Fibroblast of lung (primary cell): ENCODE measurements at places on chromosomes 4 and X. TPM values are rescaled to one million over a fixed set of nuclear protein-coding genes. Genes with fewer than 3 reads are reported as not detected.

The SNCA gene
- 6.8 and 7.7 TPM in 2 replicates for total RNA-seq

The VCX gene
- not detected in 2 replicates for total RNA-seq

The RHOXF1 gene
- not detected in 2 replicates for total RNA-seq

The SLC6A8 gene
- total RNA-seq = 9.8 and 11.1 TPM in 2 replicates

The STPG2 gene
- total RNA-seq = under 0.01 and 0.17 TPM in 2 replicates

The VSIG4 gene
- total RNA-seq = not detected in 2 replicates

The EDA2R gene
- total RNA-seq = 15.7 and 21.0 TPM in 2 replicates

The CXCL8 gene
- 1.3 TPM in 2 replicates for total RNA-seq

The RAB9B gene
- total RNA-seq = 0.50 and 0.77 TPM in 2 replicates

The ETDA gene
- not detected in 2 replicates for total RNA-seq

The PPP2R2C gene
- under 0.01 and 0.17 TPM in 2 replicates for total RNA-seq
